NCI-H2107 (cell line): ENCODE measurements at places on chromosomes 7 and 10.

GRCh38 chr10:30000802-30001571 is 58.4 kb downstream of the JCAD start:
- no peak for DNase-seq

- DNase-seq: no peak
Measured at GRCh38 chr10:125795128-125795527, 19.5 kb upstream of the MMP21 start.

GRCh38 chr7:77657427-77658224 is 38.6 kb upstream of the RSBN1L start:
- no peak for DNase-seq

DNA sequence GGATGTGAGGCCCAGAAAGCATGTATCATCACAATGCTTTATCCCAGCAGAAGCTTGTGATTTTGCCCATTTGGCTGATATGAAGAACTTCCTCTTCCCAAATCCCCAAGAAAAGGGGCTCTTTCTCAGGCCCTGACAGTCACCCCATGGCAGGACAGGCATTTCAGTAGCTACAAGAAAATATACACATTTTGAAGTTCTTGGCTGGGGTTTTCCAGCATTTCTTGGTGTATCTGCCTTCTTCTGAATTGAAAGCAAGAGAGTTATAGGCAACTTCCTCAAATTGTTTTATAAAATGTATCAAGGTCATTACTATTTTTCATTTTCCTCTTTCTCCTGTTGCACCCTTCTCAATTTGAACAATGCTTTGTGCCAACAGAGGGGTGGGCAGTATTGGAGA is 63.3 kb upstream of the PDLIM1 start:
- no peak for DNase-seq

- no peak for DNase-seq
Measured at GRCh38 chr7:13151978-13152377, 464.5 kb downstream of the ARL4A start.

DNA sequence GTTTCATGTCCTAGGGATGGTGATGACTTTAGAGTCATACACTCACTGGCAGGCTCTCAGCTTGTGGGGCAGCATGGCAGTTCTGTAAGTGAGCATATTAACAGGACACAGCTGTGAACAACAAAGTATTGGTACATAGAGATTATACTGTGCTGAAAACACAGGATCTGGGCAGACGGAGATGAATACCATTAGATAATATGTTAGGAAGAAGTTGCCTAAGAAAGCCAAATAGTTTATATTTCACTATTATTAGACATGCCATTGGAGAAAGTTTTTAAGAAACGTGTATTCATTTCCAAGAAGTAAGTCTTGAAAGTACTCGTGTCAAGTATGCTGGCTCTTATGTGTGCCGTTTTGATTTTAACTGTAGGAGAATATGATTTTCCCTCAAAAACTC is 274.5 kb downstream of the INHBA start:
- DNase-seq: no peak

DNA sequence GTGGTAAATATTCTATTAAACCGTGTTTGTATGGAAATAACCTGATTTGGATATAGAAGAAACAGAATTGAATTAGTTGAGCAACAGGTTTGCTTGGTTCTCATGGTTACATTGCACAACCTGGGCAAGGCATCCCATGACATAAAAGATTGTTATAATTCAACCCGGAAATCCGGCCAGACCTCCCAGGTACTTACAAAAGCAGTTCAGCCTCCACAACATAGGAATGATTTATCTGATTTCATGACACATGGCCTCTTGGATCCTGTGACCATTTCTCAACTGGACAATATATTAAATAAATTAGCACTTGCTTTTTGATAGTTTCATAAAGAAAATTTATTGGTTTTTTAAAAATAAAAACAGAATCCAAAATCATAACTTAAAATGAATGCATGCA is 55.1 kb upstream of the PTPN12 start:
- DNase-seq: no peak

DNA sequence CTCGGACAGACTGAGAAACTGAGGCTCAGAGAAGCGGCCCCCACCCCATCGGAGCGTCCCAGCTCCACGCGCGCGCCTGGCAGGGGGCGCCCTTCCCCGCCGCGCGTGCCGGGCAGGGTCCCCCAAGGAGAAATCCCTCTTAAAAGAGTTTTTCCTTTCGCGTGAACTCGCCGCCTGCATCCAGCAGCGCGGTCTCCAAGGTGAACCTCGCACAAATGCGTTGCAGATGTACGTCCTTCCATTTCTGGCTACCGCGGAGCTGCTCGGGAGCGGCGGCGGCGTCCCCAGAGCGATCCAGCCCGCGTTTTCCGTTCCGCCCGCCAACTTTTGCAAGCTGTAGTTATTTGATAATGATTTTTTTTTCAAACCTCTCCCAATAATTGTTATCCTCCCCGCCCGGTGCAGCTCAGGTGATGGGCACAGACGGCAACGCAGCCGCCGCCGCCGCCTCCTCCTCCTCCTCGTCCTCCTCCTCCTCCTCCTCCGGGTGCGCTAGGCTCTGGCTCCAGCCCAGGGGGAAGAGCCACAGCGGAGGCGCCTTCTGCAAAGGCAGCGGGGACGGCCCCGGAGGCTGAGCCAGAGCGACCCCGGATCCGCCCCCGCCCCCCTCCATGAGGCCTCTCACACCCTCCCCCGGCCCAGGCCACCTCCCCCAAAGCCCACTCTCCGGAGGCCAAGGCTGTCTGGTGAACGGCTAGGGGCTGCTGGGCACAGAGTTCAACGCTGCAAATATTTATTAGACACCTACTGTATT is 74.0 kb upstream of the CUX1 start:
- no peak for DNase-seq

GRCh38 chr7:44377681-44378421 is 52.5 kb upstream of the CAMK2B start:
- DNase-seq: no peak

DNA sequence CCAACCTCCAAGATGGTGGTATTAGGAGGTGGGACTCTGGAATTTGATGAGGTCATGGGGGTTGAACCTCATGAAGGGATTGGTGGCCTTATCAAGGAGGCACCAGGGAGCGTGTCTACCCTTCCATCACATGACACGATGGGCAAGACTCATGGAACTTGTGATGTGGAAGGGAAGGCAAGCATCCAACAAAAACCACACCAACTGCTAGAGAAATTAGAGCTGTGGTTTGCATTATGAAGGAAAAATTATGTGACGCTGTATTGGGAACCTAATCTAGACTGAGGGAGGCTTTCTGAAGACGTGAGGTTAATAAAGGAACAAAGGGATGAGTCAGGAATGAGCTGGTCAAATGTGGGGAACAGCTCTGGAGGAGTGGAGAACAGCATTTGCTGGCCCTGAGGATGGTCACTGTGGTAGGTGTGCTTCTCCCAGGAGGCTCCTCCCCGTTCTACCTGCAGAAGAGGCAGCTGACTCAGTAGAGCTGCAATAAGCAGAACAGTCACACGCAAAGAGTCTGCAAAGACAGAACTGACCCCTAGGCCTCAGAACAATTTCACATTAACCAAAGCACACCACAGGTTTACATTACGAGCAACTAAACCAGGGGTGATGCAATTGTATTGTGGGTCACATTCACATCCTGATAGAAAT is 236.6 kb upstream of the GRB10 start:
- no peak for DNase-seq

GRCh38 chr7:112358513-112358912 is 91.7 kb upstream of the IFRD1 start:
- no peak for DNase-seq

DNA sequence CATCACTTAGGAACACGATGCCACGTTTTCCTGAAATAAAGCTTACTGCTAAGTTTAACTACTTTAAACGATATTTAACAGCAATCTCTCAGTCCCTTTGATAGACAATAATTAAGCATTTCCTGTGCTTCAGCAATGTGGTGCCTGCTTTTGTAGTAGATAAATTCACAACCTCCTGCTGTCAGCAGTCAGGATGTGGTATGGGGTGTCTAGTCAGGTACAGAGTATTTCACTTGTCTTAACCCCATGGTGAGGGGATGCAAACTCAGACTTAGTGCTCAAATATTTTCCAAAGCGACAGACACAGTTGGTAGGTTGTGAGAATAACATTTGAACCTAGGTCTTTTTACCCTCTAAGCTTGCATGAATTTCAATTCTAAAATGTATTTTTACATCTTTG is 526.2 kb upstream of the PFKP start:
- no peak for DNase-seq

- DNase-seq: no peak
Measured at GRCh38 chr10:120327675-120328074, 129.4 kb upstream of the PLPP4 start.

GRCh38 chr7:152522571-152523067 is 86.8 kb upstream of the KMT2C start:
- peak; percentile 55 for DNase-seq

GRCh38 chr7:150820148-150820547 is 19.6 kb downstream of the TMEM176A start:
- no peak for DNase-seq

DNA sequence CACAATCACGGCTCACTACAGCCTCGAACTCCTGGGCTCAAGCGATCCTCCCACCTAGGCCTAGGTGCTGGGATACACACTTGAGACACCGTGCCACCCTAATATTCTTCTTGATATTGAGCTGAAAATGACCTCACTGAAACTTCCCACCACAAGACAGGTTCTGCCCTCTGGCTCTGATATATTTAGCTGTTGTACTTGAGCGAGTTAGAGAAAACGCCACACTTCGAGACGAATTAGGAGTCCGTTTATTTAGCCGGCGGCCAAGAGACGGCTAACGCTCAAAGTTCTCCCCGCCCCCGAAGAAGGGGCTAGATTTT is 17.9 kb downstream of the ZC3HAV1 start:
- no peak for DNase-seq

DNA sequence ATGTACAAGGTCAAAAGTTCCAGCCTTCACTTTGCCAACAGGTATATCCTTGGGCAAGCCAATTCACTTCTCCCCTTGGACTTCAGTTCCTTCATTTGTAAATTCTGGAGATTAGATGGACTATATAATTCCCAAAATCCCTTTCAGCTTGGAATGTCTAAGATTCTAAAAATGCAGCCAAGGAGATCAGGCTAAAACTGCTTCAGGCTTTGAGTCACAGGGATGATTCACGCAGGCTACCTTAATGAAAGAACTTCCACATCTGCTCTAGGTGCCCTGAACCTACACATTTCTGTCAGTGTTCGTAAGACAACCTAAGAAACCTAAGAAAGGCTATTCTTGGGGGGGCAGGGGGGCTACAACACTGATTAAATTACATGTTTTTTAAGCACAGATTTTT is 7.1 kb downstream of the CPVL start:
- DNase-seq: no peak

DNA sequence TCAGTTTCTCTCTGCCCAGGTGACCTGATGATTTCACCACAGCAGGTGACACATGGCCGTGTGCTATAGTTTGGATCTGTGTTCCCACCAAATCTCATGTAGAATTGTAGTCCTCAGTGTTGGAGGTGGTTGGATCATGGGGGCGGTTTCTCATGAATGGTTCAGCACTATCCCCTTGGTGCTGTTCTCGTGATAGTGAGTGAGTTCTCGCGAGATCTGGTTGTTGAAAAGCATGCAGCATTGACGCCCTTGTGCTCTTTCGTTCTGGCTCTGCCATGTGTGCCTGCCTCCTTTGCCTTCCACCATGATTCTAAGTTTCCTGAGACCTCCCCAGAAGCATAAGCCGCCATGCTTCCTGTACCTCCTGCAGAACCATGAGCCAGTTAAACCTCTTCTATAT is 85.2 kb upstream of the C1QL3 start:
- no peak for DNase-seq

- DNase-seq: no peak
Measured at GRCh38 chr7:25031007-25031406, 51.0 kb upstream of the OSBPL3 start.

DNA sequence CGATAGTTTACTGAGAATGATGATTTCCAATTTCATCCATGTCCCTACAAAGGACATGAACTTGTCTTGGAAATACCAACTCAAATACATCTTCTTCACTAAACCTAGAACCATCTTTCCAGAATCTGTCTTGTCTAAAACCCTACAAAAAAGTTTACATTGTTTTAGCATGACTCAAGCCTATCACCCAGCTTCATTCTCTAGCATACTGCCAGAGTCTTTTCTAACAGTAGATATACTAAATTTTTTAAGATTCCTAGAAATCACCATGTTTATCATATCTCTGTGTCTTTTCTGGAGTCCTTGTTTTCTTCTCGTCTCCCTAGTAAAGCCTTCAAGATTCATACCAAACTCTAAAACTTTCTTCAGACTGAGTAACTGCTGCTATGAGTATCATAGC is 129.7 kb downstream of the SEMA3E start:
- DNase-seq: no peak

DNA sequence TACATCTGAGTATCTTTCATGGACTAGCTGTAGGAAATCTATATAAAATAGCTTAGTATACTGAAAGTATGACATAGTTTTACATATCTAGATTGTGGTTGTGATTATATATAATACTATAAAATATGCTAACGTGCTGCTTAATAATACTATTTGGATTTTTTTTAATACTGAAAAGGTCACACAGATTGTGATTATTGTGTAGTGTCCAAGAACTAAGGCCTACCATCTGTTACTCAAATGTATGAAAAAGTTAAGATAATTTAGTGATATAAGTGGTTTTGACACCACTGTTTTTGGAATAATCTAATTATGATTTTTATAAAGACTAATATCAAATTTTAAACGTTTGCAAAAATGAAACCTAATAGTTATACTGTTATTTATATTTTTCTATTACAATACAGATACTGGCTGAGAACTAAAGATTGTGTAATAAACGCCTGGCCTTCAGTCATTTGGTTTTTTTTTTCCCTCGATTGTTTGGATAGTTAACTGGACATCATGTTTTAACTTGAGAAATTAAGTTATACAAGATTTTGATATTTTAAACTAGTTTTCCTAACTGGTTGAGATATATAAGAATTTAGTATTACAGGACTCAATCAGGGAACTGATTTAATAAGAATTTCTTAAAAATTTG is 12.6 kb downstream of the PTEN start:
- no peak for DNase-seq

DNA sequence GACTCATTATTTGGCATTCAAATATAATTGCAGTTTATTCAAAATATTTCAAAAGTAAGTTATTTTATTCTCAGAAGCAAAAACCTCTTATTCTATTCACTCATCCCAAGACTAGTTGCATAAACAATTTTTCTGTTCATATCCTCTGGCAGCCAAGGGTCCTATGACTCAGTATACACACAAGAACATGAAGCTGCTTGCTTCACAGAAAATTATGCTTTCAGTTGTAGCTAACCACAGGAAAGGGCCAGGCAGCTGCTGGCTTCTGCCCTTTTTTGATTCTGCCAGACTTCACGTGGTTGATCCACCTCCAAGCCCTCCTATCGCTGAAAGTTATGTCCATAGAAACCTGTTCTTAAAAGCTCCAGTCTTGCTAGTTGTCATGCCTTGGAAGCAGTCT is 108.8 kb downstream of the ABCA13 start:
- DNase-seq: no peak

GRCh38 chr7:22350466-22351328 is 6.3 kb downstream of the RAPGEF5 start:
- DNase-seq: no peak

GRCh38 chr7:17401791-17402627 is 103.6 kb downstream of the AHR start:
- no peak for DNase-seq
